ENCODE measurements at places on chromosomes 4 and X.

GRCh38 chrX:136021160-136021559 is 35.9 kb downstream of the SLC9A6 start:
- no peak for DNase-seq

- no peak for DNase-seq
Observed at GRCh38 chrX:134459683-134460004, 321 bp upstream of the HPRT1 start.

GRCh38 chr4:119139311-119139710 is 3.7 kb downstream of the MYOZ2 start:
- DNase-seq, result no peak

GRCh38 chr4:152112887-152113286 is 352.1 kb upstream of the GATB start:
- DNase-seq, result no peak

GRCh38 chrX:81120258-81120935 is 81.3 kb downstream of the HMGN5 start:
- no peak for DNase-seq
